ENCODE measurements at places on chromosomes 13 and 19.

DNA sequence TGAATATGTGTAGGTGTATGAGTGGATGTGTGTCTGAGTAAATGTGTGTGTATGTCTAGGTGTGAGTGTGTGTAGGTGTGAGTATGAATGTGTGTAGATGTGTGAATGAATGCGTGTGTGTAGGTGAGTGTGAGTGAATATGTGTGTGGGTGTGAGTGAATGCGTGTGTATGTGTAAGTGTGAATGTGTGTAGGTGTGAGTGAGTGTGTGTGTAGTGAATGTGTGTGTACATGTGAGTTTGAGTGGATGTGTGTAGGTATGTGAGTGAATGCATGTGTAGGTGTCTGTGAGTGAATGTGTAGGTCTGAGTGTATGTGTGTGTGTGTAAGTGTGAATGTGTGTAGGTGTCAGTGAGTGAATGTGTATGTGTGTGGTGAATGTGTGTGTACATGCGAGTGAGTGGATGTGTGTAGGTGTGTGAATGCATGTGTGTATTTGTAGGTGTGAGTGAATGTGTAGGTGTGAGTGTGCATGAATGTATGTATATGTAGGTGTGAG, 201.0 kb upstream of the ZNF536 start:
- no peak for DNase-seq

- DNase-seq = no peak
Observed at GRCh38 chr13:74129500-74130191, 4.6 kb downstream of the KLF12 start.

GRCh38 chr19:17075864-17076542, 426 bp downstream of the MYO9B start:
- no peak for DNase-seq

- DNase-seq = no peak
Observed at GRCh38 chr13:102548811-102549210, 48.0 kb upstream of the TPP2 start.

DNA sequence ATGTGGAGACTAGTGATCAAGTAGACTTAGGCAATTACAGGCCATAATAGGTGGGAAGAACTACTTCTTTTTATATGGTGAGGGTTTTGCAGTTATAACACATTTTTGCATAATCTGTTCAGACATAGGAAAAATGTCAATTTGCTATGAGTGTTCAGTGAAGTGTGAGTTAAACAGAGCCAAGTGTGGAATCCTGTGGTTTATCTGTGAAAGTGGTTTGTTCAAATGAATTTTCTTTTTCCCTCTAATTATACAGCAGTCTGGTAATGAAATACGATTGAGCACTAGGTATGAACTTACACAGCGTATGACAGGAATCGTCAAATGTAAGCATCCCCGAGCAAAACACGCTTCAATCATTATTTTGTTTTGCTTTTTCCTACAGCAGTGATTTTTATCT, 178.3 kb downstream of the STK24 start:
- no peak for DNase-seq

- DNase-seq = no peak
Observed at GRCh38 chr19:38203197-38203596, 20.8 kb downstream of the DPF1 start.

- DNase-seq = no peak
Observed at GRCh38 chr19:33096005-33096404, 15.0 kb downstream of the GPATCH1 start.

DNA sequence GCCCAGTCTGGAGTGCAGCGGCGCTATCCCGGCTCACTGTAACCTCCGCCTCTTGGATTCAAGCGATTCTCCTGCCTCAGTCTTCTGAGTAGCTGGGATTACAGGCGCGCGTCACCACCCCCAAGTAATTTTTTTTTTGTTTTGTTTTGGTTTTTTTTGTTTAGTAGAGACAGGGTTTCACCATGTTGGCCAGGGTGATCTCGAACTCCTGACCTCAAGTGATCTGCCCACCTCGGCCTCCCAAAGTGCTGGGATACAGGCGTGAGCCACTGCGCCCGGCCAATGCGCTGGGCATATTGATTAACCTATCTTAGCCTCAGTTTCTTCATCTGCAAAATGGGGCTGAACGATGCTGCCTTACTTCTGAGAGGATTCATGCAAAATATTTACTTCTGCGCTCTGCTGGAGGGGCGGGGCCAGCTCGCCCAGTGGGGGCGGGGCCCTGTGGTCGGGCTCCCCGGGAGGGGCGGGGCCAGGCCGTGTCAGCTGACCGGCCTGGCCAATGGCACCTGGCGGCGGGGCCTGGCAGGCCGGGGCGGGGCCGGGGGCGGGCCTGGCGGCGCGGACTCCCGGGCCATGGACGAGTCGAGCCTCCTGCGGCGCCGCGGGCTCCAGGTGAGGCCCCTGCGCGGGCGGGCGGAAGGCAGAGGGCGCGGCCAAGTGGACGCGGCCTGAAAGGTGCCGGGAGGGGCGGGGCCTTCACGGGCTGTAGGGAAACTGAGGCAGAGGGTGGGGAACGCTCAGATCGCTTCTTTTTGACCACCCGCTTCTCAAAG, at the start of gene MAST3:
TSS of gene MAST3 (plus strand) at position 562 of the 776 bp plus-strand sequence. CDS start at position 577, 15 bp downstream.
- peak; percentile 51 for DNase-seq

GRCh38 chr19:21611659-21612402, 106.4 kb downstream of the ZNF429 start:
- no peak for DNase-seq

DNA sequence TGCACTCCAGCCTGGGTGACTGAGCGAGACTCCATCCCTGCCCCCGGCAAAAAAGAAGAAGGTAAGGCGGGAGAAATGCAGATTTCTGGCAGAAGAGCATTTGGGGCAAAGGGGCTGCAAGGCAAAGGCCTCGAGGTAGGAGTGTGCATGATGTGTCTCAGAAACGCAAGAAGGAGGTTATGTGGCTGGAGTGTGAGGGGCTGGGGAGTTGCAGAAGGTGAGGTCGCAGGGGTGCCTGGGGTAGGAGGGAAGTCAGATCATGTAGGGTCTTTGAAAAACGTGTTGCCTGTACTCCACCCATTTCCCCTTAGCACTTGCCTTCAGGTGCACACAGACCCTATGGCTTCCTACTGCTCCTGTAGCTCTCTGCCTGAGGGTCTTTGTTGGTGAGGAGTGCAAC, 29.9 kb downstream of the KCTD15 start:
- no peak for DNase-seq

DNA sequence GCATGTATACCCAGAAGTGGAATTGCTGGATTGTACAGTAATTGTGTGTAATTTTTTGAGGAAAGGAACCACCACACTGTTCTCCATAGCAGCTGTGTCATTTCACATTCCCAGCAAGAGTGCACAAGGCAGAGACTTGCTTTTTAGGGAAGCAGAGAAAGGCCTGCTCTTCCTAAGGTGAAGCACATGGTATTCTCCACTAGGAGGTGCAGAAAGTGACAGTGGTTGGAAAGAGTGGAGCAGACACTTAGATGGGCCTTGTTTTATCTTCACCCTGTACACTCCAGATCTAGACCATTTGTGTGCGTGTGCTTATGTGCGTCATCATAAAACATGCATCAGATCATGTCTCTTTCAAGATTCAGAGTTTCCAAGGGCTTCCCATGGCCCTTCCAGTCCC, 35.0 kb downstream of the FAM124A start:
- no peak for DNase-seq

DNA sequence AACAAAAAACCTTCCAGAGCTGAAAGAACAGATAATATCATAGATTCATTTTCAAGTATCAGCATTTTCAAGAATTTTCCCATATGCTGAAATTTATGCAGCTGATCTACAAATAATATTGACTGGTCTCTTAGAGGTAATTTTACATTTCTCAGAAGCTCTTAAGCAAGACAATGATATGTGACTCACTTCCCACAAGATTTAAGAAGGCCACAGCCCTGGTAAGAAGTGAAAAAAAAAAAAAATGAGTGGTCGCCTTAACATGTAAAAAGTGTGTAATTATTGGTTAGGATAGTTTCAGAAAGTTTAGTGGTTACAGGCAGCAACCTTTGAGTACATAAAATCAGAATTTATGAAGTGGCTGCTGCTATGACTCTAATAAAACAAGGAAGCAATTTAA, 54.5 kb downstream of the NUFIP1 start:
- DNase-seq = no peak

DNA sequence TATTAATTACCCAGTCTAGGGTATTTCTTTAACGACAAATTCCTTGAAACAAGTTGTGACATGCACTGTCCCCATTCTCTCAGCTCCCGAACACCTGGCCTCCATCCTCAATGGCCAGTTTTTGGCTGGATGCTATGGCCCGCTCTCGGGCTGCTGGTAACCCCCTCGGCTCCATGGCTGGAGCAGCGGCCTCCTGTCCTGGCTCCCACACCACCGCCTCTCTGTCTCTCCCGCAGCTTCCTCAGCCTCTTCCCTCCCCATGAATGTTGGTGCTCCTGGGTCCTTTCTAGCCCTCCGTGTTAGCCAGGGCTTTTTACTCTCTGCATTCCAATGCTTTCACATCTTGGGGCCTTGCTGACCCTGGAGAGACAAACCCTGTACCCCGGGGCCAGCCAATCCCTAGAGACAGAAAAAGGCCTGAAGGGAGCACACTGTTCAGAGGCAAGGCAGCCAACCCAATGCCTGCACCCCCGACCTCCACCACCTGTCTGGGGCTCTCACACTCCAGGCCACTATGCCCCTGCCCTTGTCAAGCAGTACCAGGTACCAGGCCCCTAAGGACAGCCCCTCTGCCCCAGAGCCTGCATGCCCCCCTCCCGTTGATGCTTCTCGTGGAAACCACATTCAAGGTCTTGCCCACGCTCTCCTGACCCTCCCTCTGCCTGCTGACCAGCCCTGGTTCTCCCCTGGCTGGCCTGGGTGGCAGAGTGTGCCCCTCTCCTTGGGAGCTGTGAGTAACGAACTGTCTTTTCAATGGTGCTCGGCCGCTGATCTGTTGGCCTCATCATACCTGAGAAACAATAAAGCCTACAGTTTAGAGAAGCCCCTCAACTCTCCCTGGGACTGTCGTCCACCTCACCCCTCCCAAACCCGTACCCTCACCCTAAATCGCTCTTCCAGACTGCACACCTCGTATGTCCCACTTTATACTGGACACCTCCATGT, 86.9 kb upstream of the GPR183 start:
- no peak for DNase-seq

DNA sequence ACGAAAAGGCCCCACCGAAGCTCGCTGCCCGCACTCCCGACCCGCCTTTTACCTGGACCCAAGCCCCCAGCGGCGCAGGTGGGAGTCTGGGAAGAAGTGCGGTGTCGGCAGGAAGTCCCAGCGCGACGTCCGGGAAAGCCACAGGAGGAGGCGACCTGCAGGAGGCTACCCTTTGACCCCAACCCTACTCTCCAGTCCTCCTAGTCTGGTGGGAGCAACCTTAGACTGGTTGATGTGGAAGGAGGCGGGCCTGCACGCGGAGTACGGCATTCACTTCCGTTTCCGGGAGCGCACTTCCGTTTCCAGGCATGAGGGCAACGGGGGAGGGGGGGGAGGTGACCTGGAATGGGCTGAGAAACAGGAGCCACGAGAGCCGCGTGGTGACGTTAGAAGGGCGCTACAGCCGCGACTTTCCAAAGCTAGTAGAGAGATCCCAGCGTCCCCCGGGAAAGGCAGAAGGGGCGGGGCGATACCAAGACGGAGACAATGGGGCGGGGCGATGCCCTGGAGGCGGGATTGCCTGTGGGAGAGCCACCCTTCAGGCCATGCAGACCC, 28.5 kb downstream of the ZNF266 start:
- DNase-seq = no peak

GRCh38 chr19:49570138-49570856, 10.1 kb downstream of the NOSIP start:
- DNase-seq = peak; percentile 71

DNA sequence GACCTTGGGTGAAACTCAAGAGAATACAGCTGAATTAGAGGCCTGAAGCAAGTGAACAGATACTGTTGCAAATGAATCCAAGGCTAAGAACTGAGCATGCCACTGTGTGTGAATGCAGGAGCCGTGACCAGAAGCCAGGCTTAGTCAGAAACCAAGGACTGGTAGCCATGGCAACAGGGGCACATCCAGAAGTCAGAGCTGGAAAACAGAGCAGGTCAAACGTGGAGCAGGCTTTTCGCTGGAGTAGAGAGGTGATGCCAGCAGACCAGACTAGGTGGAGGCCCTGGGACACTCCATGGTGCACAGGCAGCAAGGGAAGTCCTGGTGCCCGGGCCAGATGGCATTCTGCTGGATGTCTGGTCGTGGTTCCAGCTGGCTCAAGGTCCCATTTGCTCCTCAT, 564.1 kb downstream of the PCDH9 start:
- DNase-seq = no peak

DNA sequence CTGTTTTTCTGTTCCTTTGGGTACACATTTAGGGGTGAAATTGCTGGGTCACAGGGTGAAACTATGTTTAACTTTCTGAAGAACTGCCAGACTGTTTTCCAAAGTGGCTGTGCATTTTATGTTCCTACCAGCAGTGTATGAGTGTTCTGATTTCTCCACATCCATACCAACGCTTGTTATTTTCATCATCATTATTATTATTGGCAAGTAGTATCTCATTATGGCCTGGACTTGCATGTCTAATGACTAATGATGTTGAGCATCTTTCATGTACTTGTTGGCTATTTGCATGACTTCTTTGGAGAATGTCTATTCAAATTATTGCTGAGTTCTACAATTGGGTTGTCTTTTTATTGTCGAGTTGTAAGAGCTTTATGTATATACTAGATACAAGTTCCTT, 321.8 kb upstream of the HTR2A start:
- no peak for DNase-seq

DNA sequence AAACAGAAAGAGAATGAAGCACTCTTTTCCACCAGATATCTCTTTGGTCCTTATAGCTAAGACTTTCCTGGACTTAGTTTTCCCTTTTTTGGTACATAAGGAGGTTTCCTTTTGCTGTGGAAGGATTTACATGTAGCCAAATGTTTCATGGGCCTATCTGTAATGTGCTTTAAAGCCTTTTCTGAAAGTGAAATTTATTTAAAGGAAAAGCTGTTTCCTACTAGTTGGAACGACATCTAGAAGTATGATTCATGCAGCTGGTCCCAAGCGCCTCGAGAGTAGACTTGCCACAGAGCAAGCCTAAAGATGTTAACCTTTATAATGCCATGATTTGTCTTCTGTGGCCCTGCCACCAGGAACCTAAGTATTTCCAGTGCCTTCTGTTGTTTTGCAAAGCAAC, 390.3 kb downstream of the DLEU7 start:
- DNase-seq = no peak

- no peak for DNase-seq
Observed at GRCh38 chr13:94481941-94482340, 2.5 kb upstream of the DCT start.

GRCh38 chr19:55089342-55089944, 13.8 kb downstream of the EPS8L1 start:
- no peak for DNase-seq

GRCh38 chr19:42528354-42529247, at the start of gene CEACAM1:
TSS of gene CEACAM1 (minus strand) at chr19:42528481. CDS start at chr19:42528374, 107 bp downstream.
- peak; percentile 28 for DNase-seq

GRCh38 chr13:65063753-65064152, 2166.4 kb downstream of the PCDH9 start:
- peak; percentile 19 for DNase-seq

- DNase-seq = no peak
Observed at GRCh38 chr19:4360641-4361151, 17.3 kb downstream of the MPND start.

DNA sequence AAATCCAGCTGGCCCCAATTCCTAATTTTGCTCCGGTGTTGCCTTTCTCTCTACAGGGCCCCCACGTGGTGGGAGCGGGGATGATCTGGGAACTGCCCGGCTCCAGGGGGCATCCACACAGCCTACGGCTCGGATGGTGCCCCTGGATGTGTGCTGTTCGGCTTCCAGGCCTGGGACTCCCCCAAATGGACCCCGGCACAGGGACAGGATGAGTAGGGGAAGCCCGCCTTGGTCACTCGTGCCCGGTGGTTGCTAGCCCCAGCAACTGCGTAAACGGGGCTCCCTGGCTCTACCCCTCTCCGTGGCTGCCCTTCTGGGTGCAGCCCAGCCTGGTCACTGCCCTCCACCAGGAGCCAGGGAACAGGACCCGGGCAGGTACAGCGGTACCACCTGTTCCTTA, 111.5 kb downstream of the TEX26 start:
- DNase-seq = no peak
